ENCODE measurements at places on chromosomes 2 and 18.

DNA sequence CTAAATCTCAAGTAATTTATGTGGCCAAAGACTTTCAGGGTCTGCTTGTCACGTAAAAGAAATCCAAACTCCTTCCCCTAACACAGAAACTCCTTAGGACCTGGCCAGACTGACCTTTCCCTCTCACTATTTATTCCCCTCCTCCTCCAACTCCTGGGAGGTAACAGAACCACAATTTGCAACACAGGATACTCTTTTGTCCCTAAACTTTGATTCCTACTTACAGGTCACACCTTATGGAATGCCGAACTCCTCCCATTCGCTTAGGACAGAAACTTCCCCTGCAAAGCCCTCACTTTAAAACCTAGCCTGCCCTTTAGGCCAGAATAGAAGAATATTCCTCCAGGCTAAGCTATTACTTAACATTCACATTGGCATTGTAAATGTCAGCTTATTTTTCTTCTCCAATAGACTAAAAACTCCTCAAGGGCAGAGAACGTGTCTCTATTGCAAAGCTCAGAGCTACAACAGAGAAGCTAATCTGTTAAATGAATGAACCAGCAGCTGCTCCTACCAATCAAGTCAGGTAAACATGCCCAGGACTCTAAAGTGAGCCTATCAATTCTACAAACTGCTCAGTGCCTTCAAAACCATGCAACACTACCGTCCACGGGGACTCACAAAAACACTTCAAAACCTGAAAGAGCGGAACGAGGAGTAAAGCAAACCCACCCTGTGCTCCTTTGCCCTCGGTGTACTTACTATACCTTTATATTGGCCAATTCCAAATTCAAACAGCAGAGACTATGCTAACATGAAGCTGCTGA is 6.1 kb downstream of the INO80D start:
- no peak for DNase-seq

GRCh38 chr2:148507970-148508369 is 136.6 kb upstream of the EPC2 start:
- no peak for DNase-seq

GRCh38 chr2:112740527-112740926 is 19.7 kb downstream of the NT5DC4 start:
- DNase-seq = no peak

GRCh38 chr2:37985333-37985732 is 60.2 kb downstream of the RMDN2 start:
- DNase-seq = peak; percentile 75

GRCh38 chr2:113672326-113672932 is 45.4 kb downstream of the RABL2A start:
- DNase-seq = no peak

DNA sequence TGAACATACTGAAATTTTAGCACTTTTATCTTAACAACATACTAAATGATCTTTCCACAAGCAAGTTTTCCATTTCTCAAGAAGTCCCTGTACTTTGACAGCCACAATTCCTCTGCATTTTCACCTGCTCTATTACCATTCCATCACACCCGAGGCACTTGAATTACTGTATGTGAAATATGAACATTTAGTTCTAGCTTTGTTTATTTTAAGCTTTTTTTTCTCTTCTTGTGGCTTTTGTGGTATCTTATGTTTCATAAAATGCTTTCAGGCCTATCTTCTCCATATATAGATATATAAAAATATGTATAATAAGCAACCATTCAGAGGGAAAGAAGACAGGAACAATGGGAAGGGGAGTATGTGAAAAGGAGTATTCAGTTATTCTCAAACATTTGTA is 693.9 kb downstream of the SATB2 start:
- peak; percentile 19 for DNase-seq

DNA sequence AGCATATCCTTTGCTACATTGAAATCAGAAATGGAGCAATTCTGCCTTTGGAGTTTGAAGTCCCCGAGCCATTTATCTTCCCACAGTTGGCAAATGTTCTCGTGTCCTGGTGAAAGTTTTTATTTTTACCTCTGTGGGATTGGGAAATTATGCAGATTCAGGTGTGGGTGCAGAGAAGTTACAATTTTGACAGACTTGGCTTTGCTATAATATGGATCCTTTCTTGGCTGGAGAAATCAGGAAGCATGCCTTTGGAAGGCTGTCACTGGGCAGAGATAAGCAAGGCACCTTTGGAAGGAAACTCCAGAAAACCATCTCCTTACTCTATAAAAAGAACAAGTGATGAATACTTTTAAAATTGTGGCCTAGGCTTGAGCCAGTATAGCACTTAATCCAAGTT is 278.3 kb downstream of the SETBP1 start:
- DNase-seq = no peak

DNA sequence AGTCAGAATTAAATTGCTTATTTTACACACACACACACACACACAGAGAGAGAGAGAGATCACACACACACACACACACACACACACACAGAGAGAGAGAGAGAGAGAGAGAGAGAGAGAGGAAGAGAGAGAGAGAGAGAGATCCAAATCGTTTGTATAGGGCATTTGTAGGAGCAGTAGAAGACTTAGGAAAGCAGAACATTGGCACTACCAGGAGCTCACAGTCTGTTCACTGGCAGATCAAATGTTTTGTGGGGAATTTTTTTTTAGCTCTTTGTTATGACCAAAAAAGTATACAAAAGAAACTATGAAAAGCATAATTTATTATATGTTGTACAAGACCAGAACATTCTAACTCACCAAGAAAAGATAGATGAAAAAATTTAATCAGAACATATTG is 81.8 kb downstream of the MBD5 start:
- DNase-seq = no peak

- peak; percentile 65 for DNase-seq
Observed at GRCh38 chr2:216081487-216082116, at the start of the genes PECR and TMEM169. Gene PECR (minus strand): TSS chr2:216081809. CDS start chr2:216081741, 68 bp downstream. Gene TMEM169 (plus strand): TSS chr2:216081919. CDS start chr2:216095964, 14,045 bp downstream.

DNA sequence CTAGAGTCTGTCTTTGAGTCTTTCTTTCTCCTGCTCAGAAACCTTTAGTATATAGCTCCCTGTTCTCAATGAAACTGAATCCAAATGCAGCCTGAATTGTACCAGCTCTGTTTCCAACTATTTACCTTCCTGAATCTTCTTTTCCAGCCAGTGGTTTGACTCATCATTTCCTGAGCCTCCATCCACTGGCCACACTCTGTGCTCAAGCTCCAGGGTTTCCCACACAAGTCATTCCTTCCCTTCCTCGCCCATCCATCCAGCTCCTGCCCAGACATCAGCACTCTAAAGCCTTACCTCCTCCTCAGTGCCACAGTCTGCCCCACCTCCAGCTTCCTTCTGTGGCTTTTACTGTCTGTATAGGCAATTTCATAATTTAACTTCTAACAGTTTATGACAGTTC is 233.6 kb upstream of the RASGRP3 start:
- peak; percentile 79 for DNase-seq

- DNase-seq = peak; percentile 53
Observed at GRCh38 chr2:8416849-8417832, 264.7 kb upstream of the ID2 start.

- peak; percentile 93 for DNase-seq
Observed at GRCh38 chr2:209368914-209369313, 54.9 kb upstream of the MAP2 start.

GRCh38 chr18:63271148-63271547 is 48.4 kb downstream of the BCL2 start:
- no peak for DNase-seq

- no peak for DNase-seq
Observed at GRCh38 chr2:204072443-204073324, 136.1 kb downstream of the ICOS start.

GRCh38 chr18:36419900-36420531 is 122.5 kb downstream of the FHOD3 start:
- peak; percentile 18 for DNase-seq

All from fibroblast of skin of right biceps (primary cell).